ENCODE measurements at places on chromosomes 3 and 15. TPM values are rescaled to one million over a fixed set of nuclear protein-coding genes. Genes with fewer than 3 reads are reported as not detected.

Gene CFAP100
- total RNA-seq: not detected

Gene HPS3
- 19.3 TPM for total RNA-seq

Gene TMC3
- total RNA-seq: not detected

Gene ZIC1
- total RNA-seq: not detected

DNA sequence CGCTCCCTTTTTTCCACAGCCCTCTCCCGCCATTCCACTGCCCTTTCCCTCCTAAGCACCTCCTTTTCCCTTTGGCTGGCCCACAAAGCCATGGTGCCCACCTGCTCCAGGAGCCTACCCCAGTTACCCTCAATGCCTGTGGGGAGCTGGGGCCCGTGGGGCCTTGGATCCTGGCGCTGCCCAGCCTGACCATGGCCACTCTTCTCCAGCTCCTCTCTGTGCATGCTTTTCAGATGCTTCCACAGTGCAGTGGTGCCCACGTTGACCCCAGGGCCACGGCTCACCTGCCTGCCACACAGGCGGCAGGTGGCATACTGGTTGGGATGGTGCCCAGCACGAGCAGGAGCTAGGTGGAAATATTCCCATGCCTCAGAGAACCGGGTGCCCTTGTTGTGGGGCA is 1.5 kb downstream of the ZBED2 start:
- H3K36me3 ChIP-seq: peaks cover 22% of the 10 kb centered on the region
- no peak for DNase-seq
- peaks cover 16% of the 10 kb centered on the region for H3K4me1 ChIP-seq
- no peak overlapping the region for H3K27ac ChIP-seq

- no peak overlapping the region for H3K4me3 ChIP-seq
- H3K36me3 ChIP-seq: no peaks in the 10 kb centered on the region
- no peaks in the 10 kb centered on the region for H3K4me1 ChIP-seq
- no peak overlapping the region for H3K27ac ChIP-seq
- no peaks in the 10 kb centered on the region for H3K27me3 ChIP-seq
Observed at GRCh38 chr3:19216669-19217337, 68.5 kb downstream of the KCNH8 start.

DNA sequence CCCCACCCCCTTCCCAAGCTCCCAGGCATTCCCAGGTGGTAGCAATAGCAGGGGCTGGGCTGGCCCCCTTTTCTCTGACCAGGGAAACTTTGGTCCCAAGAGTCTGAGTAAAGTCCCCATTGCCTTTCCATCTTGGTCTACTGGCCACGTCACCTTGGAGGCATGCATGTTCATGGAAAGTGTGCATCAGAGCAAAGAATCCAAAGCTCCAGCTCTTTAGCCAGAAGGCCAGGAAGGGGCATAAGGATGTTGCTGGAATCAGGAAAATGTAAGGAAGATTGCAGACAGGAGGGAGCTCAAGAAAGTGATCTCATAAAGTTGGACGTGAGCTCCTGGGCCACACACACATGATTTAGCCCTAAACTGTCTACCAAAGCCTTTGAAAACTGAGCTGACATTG is 63.6 kb downstream of the KBTBD12 start:
- no peaks in the 10 kb centered on the region for H3K4me1 ChIP-seq
- H3K4me3 ChIP-seq: no peak overlapping the region
- H3K27ac ChIP-seq: no peak overlapping the region

GRCh38 chr15:63595065-63595464 is 2.1 kb upstream of the FBXL22 start:
- peaks cover 11% of the 10 kb centered on the region for H3K4me1 ChIP-seq
- no peak overlapping the region for H3K4me3 ChIP-seq
- no peak for DNase-seq
- H3K36me3 ChIP-seq: peaks cover 8% of the 10 kb centered on the region

GRCh38 chr3:16741890-16742289 is 136.7 kb upstream of the DAZL start:
- DNase-seq: no peak
- H3K27me3 ChIP-seq: no peaks in the 10 kb centered on the region
- no peak overlapping the region for H3K4me3 ChIP-seq
- no peaks in the 10 kb centered on the region for H3K36me3 ChIP-seq
- H3K4me1 ChIP-seq: no peaks in the 10 kb centered on the region

- no peak overlapping the region for H3K27ac ChIP-seq
- H3K4me1 ChIP-seq: no peaks in the 10 kb centered on the region
- DNase-seq: no peak
- no peak overlapping the region for H3K4me3 ChIP-seq
- H3K27me3 ChIP-seq: no peaks in the 10 kb centered on the region
Observed at GRCh38 chr3:46447228-46447985, 17.3 kb downstream of the LTF start.

Data from CD8-positive, alpha-beta memory T cell (primary cell).